HTR-8/SVneo (cell line): ENCODE measurements at places on chromosomes 3 and 15.

DNA sequence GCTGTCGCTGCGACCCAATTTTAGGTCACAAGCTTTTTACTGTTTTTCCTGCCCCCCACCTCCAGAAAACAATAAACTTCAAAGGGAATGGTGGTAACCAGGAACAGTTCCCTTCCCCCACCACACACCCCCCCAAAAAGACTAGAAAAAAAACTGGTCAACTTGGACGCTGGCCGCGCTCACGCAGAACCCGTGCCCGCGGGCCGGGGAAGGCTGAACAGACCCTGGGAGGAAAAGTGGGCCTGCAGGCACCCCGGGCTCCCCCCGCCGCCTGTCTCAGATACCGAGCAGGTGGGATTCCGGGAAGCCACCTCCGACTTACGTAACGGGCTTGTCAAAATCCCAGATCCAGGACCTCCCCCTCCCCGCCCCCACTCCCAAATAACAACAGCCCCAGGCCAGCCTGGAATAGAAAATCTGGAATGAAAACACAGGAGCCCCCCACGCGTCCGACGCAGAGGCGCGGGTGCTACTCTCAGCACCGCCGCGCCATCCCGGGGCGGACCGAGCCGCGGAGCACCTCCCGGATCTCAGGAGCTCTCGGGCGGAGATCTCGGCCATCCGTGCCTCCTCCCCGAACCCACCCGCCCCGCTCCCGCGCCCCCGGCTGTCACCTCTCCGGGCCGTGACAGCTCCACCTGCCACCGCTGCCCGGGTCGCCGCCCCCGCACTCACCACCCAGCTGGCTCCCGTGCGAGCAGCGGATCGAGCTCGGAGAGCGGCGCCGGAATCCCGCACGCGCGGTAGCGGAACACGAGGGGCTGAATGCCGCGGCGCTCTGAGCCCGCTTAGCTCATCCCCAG lies 557 bp downstream of the DENND4A start:
- peak; percentile 27 for DNase-seq

DNA sequence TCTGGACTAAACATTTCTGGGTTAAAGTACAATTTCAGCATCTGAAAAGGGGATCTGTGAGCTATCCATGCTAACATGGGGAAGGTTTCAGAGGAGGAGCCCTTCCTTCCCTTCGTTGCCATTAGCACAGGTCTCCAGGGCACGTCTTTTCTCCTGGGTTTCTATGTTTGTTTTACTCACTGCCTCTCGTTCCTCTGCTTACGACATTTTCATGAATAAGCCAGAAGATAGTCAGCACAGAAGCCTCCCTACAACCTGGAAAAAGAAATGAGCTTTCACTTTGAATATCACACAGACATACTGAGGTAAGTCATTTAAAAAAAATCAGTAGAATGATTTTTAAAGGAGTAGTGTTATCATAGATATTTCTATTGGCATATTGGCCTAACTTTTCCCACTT lies 117.2 kb upstream of the KCNMB2 start:
- no peak for DNase-seq

GRCh38 chr3:123788710-123789109 lies 95.4 kb downstream of the MYLK start:
- DNase-seq: no peak

DNA sequence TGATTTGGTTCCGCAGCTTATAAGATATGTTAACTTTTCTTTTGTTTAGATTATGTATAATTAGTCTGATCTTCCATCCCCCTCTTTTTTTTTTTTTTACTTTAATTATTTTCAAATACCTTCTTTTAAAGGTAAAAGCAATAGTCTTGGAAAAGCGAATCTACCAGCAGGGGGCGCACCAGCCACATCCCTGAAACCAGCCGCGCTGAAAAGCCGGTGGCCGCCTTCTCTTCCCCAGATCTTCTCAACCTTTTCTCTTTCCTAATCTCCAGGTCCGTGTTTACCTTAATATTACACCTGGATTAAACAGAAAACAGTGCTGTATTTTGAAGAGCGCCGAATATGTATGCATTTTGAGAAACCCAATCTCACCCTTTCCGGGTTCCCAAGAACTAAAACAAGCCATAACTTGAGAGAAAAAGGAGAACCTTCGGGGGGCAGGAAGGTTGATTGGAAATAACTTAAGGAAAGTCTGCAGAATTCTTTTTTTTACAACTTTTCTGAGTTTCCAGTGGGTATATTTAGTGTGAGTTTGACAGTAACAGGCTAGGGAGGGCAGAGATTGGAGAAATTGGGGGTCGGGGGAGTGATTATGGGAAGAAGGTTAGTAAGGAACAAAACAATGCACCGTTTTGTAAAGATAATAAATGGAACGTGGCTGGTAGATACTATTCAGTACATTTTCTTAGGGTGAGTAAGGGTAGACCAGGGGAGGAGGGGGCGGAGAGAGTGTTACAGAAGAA lies 2.0 kb upstream of the SOX2 start:
- peak; percentile 23 for DNase-seq

GRCh38 chr15:39388118-39388517 lies 192.8 kb upstream of the THBS1 start:
- DNase-seq: no peak

- no peak for DNase-seq
Measured at GRCh38 chr15:68829068-68829467, 8.4 kb upstream of the ANP32A start.

GRCh38 chr3:117404141-117404540 lies 694.6 kb downstream of the TUSC7 start:
- DNase-seq: no peak

DNA sequence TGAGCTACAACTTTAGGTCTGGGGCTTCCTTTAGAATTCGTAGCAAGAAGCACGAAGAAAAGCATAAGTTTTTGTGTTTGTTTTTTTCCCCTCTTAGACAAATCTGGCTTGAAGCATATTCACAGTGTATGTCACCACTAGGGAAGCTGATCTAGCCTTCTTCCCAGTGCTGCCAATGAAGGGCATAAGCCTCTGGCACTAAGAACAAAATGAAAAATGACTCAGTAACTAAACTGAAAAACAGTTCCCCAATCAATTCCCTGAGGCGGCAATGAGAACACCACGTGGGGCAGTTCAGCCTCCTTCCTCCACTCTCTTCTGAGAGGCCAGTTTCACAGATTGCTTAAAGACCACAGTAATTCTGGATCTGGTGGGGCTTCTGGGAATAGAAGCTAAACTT lies 338.1 kb downstream of the GAP43 start:
- no peak for DNase-seq

DNA sequence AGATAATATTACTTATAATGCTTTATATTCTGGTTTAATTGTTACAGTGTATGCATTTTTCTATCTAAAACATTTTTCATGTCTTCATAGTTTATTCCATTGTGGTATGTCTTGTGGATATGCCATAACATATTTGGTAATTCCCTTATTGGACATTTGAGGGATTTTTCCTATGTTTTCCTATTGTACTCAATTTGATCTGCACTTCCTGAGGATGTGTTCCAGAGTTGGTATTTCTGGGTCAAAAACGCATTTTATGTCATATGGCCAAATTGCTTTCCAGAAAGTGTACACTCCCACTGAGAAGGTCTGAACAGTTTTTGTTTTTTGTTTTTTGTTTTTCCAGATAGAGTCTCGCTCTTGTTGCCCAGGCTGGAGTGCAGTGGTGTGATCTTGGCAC lies 6.8 kb downstream of the ARL8B start:
- no peak for DNase-seq

DNA sequence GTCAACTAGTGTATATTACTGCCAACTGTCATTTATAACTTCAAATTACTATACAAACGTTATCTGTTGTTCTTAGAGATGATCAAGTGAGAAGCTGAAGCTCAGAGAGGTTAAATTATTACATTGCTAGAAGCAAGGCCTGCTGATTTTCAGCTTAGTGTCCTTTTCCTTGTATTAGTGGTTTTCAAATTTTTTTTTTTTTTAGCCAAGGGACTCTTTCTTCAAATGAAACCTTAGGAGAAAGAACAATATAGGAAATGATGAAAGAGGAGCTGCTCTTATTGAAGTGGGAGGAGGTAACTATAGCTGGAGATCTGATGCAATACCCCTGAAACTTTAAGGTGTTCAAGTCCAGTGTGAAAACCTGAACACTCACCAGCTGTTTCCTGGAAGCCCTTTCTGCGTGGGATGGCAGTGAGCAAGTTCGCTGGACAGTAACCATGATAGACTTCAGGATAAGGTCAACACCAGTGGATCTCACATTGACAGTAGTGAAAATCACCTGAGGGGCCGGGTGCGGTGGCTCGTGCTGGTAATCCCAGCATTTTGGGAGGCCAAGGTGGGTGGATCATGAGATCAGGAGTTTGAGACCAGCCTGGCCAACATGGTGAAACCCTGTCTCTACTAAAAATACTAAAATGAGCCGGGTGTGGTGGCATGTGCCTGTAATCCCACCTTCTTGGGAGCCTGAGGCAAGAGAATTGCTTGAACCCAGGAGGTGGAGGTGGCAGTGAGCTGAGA lies 376.2 kb downstream of the EDEM1 start:
- no peak for DNase-seq

DNA sequence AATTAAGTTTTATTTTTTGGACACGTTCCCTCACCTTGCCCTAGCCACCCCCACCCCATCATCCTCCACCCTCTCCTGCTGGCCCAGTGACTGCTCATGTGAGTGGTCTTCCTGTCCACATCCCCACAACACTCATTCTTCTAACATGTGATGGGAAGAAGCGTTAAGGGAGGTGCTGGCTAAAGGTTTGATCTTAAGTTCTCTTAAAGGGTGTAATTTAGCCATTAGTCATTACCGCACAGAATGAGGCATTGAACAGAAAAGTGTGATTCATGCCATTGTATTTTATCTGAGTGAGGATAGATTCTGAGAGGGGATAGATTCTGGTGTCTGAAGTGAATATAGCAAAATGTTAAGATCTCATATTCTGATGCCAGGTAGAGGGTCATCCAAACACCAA lies 272.9 kb upstream of the TPM1 start:
- DNase-seq: peak; percentile 51

DNA sequence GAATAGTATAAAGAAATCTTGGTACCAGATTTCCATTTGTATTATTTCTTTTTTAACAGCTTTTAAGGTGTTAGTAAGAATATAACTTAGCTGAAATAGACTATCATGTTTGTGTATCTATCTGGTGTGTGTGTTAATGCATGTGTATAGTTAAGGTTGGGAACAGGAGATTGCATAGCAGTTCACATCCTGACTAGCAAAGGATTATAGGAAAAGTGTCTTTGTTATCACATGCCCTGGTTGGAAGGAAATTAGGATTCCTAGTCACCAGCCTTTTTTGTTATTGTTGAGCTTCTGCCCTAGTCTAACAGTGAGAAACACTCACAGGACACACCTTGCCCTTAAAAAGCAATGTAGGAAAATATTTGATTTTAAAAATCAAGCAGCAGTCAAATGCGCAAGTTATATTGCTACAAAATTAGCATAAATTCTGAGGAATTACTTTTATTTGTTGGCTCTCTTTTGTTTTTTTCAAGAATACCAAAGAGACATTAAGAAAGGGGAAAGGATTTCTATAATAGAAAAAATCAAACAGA lies 58.2 kb downstream of the SETD5 start:
- no peak for DNase-seq

- no peak for DNase-seq
Measured at GRCh38 chr15:61035311-61035710, 193.8 kb downstream of the RORA start.

- DNase-seq: no peak
Measured at GRCh38 chr3:156920399-156920798, 94.2 kb downstream of the LEKR1 start.

DNA sequence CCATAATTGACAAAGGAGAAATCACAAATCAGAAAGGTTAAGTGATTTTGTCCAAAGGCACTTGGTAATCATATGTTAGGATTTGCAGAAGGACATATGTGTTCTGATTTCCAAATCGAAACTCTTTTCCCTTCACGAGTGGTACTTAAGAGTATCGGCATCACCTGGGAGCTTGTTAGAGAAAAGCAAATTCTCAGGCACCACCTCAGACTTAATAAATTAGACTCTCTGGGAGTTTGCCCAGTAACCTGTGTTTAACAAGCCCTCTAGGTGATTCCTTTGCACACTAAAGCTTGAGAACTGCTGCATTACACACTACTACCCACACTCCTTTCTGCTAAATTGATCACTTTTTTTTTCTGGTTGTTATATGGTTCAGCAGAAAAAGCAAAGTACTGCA lies 116.2 kb downstream of the SERPINI1 start:
- DNase-seq: no peak

GRCh38 chr3:56133423-56133822 lies 334.8 kb downstream of the ERC2 start:
- peak; percentile 28 for DNase-seq

- no peak for DNase-seq
Measured at GRCh38 chr15:26580943-26581342, 191.9 kb downstream of the GABRB3 start.

GRCh38 chr3:11898611-11899325 lies 52.1 kb upstream of the TAMM41 start:
- no peak for DNase-seq

DNA sequence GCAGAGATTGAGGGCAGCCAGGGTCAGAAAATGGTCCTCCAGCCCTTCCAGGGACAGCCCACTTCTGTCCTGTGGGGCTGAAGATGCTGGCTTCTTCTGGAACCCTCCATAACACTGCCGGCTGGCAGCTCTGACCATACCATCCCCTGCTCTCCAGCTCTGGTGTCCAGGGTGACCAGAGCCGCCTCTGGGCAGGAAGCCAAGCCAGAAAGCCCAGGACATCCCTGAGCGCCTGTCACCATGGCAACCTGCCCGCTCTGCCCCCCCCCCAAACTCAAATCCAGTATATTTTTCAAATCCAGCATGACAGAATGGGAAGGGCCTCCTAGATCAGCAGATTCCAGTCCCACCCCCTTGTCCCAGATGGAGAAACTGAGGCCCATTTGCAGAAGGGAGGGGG lies 420 bp upstream of the TMIE start:
- DNase-seq: no peak

GRCh38 chr3:115336836-115337235 lies 189.7 kb upstream of the ZBTB20 start:
- DNase-seq: no peak

- no peak for DNase-seq
Measured at GRCh38 chr3:67635257-67635656, 19.2 kb downstream of the SUCLG2 start.

- DNase-seq: no peak
Measured at GRCh38 chr3:55077726-55078125, 149.9 kb upstream of the LRTM1 start.

- DNase-seq: no peak
Measured at GRCh38 chr3:71064956-71065763, 518.4 kb downstream of the FOXP1 start.

DNA sequence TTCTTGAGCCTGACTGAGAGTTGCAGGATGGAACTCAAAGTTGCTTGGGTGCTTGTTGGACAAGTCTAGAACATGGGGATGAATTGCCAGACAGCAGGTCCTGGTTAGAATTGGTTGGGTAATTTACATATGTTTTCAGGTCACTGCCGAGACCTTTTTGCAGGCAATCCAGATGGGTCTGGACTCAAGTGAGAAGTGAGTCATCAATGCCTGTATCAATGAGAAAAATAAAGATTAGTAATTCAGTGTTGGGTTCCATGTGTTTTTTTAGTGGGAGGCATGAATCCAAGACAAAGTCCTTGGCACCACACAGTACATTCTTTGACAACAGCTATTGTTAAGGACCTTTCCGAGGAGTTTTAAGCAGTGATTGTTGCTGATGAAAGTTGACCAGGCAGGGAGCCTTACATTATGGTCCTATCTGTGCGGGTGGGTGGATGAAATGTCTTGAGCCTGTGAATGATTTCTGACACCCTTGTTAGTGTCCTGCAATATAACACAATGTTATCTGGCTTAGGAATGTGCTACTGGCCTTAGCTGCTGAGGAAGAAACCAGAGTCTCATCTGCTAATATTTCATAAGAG lies 77.7 kb downstream of the CRYGS start:
- no peak for DNase-seq

- no peak for DNase-seq
Measured at GRCh38 chr3:65044401-65044800, 356.6 kb upstream of the ADAMTS9 start.
